Stimulated activated CD8-positive, alpha-beta memory T cell treated with anti-CD3 and anti-CD28 coated beads, Interleukin-4, amount 100 ng/mL, for 48 hours (primary cell): ENCODE measurements at places on chromosomes 13 and 19.

DNA sequence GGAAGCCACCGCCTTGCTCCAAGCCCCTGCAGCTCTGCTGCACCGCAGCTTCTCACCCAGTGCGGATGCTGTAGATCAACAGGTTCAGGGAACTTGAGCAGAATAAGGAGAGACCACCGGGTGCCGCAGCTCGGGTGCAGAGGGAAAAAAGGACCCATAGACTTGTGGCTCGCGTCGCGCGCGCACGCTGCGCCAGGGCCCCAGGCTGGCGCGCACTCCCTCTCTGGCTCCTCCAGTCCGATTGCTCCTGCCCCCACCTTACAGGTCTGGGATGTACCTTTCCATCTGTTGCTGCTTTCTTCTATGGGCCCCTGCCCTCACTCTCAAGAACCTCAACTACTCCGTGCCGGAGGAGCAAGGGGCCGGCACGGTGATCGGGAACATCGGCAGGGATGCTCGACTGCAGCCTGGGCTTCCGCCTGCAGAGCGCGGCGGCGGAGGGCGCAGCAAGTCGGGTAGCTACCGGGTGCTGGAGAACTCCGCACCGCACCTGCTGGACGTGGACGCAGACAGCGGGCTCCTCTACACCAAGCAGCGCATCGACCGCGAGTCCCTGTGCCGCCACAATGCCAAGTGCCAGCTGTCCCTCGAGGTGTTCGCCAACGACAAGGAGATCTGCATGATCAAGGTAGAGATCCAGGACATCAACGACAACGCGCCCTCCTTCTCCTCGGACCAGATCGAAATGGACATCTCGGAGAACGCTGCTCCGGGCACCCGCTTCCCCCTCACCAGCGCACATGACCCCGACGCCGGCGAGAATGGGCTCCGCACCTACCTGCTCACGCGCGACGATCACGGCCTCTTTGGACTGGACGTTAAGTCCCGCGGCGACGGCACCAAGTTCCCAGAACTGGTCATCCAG, 964 bp downstream of the PCDH17 start:
- DNase-seq, result no peak

- peak; percentile 55 for DNase-seq
Measured at GRCh38 chr13:40982772-40983171, 36.3 kb downstream of the ELF1 start.

- DNase-seq, result no peak
Measured at GRCh38 chr19:56601375-56601774, 6.3 kb downstream of the ZNF71 start.

GRCh38 chr13:103308667-103309066, 242.4 kb upstream of the SLC10A2 start:
- DNase-seq, result no peak

GRCh38 chr13:28429685-28430290, 65.1 kb downstream of the FLT1 start:
- no peak for DNase-seq
